ENCODE measurements at places on chromosomes 13 and 19.

DNA sequence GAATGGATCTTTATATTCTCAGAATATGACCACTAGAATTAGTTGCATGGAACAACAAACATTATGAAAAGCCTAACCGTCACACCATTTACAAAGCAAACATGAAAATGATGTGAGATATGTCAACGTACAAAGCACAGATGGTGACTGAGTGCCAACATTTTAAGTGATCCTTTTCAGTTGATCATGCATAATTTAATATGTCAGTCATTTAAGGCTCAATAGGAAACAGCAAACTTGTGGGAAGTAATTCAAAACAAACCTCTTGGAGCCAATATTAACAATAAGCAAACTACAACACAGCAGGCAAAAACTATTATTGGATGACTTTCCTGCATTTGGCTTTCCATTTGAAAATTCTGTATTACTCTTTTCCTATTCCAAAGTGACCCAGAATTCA, 277.6 kb downstream of the SLITRK6 start:
- DNase-seq, result no peak

DNA sequence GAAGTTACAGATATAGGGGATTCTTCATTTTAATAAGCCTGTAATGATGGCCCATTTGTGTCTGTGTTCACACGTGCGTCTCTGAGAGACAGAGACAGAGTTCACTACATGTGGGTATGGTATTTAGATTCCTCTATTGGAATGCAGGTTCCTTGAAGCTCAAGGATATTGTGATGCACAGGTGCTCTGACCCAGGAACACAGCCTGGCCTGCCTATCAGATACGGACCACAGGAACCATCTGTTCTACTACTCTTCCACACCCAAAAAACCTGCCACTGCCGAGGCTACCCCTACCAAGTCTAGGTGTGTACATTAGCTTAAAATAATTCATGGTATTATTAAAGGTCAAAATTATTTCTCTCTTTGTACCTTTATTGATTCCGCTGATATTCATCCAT, 289.2 kb downstream of the ATP8A2 start:
- DNase-seq, result no peak

DNA sequence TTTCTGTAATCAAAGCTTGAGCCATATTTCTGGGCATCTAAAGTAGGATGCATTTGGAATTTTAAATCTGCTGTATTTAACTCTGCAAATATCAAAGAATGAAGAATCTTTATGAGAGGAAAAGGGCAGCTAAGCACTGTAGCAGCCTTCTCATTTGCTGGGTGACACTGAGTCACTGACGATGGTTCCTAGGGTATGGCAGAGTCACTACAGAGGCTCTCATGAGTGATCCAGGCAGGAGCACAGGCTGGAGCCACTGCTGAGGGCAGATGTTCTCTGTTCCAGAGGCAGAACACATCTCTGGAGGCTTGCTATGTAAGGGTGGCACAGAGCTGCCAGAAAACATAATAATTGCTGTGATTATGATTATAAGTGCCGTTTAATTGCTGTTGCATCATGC, 340.7 kb upstream of the HTR2A start:
- DNase-seq, result no peak

GRCh38 chr13:53143757-53144339, 115.2 kb downstream of the OLFM4 start:
- DNase-seq, result no peak

- no peak for DNase-seq
These were observed 174.6 kb downstream of the ITGBL1 start for GRCh38 chr13:101626925-101627555.

DNA sequence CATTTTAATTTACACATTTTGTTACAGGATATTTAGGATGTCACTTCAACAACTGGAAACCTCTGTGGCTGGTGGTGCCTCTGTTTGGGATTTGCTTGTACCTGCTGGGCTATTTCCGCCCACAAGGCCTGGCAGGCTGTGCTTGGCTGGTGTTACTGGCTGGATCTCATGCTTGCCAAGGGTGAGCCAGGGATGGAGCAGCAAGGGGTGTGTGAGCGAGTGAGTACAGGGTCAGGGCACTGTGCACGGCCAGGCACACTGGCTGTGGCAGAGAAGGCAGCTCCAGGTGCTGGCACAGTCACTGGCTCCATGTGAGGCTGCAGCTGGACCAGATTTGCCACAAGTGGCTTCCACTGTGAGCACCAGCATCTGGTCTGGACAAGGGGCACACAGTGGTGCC, 1254.8 kb downstream of the SLITRK5 start:
- DNase-seq, result no peak

DNA sequence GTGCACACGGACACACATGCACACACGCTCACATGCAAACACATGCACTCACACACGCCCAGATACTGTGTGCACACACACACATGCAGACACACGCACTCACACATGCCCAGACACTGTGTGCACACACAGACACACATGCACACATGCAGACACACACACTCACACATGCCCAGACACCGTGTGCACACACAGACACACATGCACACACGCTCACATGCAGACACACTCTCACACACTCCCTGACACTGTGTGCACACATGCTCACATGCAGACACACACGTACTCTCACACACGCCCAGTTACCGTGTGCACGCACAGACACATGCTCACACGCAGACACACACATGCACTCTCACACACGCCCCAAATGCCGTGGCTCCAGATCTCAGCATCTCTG, 137.2 kb upstream of the MCF2L start:
- no peak for DNase-seq

DNA sequence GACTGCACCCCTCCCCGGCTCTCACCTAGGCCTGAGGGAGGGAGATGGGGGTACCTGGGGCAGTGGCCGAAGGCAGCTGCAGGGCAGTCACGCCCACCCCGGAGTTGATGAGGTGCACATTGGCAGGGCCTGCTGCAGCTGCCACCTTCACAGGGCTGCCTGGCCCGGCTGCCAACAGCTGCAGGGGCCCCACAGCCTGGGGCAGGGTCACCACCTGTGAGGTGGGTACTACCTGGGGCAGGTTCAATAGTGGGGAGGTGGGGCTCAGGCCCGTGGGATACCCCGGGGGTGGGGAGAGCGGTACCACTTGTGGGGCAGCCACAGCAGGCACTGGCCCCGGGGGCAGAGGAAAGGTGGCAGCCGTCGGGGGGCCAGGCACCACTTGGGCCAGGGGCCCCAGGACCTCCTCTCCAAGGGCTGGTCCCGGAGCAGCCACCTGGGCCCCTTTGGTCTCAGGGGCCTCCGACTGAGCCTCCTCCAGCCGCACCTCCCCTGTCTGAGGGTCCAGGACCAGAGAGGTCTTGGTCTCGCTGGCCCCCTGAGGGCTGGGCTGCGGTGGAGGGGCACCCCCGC, 2.7 kb downstream of the SIX5 start:
- DNase-seq, result peak; percentile 35

DNA sequence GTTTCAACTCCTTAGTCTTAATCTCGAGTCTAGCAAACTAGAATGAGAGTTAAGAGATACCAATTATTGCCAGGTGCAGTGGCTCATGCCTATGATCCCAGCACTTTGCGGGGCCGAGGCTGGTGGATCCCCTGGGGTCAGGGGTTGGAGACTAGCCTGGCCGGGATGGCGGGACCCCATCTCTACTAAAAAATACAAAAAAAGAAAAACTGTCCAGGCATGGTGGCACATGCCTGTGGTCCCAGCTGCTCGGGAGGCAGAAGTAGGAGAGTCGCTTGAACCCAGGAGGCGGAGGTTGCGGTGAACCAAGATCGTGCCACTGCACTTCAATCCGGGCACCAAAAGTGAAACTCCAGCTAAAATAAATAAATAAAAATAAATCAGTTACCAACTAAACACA, 1119.5 kb upstream of the ATXN8OS start:
- no peak for DNase-seq

DNA sequence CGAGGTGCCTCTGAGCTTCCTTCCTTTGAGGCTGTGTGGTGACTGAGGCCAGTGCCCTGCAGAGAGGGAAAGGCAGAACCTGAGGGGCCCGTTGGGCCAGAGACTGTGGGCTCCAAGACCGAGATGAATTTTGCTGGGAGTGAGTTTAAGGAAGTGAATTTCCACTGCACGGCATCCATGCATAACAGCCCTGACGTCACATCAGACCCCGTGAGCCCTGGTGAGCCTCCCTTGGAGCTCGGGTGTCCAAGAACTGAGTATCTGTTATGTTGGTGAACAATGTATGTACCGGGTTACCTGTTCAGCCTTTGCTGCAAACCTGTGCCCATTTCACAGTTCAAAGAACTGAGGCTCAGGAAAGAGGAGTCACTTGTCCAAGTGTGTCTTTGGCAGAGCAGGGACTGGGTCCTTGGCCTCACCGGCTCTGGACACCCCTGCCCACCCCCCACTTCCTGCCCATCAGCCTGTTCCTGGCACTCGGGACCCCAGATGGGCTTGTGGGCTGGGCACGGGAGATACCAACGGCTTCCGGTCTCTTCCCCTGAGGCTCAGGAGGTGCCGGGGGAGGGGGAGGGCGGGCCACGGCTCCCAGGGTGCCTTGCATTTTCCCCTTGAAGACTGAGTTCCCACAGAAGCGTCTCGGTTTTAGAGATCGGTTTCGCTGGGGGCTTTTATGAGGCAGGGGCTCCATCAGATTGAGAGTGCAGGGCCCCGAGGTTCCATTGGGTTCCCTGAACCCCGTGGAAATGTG, 33.7 kb downstream of the NFILZ start:
- no peak for DNase-seq

GRCh38 chr13:71626421-71627117, 240.4 kb downstream of the DACH1 start:
- DNase-seq, result no peak

- peak; percentile 26 for DNase-seq
These were observed 5.9 kb upstream of the CACNG7 start for GRCh38 chr19:53903055-53903680.

DNA sequence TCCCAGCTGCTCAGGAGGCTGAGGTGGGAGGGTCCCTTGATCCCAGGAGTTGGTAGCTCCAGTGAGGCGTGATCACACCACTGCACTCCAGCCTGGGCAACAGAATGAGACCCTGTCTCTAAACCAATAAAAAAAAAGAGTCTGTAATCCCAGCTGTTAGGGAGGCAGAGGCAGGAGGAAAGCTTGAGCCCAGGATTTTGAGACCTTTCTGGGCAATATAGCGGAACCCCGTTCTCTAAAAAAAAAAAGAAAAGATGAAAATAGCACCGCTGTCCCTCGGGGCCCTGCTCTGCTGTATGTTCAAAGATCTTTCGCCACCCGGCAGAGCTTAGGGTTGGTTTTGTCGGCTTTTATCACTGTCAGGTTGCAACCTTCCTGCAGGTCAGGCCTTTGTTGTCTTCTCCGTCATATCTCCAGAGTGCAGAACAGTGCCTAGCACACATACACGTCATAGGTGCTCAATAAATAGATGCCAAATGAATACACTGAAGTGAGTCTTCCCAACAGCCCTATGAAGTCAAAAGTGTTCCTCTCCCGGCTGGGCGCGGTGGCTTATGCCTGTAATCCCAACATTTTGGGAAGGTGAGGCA, 13.4 kb upstream of the BCAM start:
- DNase-seq, result no peak

DNA sequence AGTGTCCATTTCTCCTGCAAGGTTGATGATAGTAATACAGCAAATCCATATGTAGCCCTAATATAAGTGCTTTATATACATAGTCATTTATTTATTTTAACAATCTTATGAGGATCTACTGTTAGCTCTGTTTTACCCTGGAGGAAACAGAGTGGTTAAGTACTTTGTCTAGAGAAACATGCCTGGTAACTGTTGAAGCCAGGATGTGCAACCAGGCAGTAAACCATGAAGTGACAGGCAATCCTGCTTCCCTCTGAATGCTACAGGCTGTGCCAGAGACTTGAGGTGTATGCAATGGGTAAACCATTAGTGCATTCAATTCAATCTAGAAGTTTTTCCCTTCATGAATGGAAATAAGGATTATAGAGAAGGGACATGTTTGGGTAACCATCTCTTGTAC, 911.0 kb downstream of the PCDH17 start:
- DNase-seq, result no peak

DNA sequence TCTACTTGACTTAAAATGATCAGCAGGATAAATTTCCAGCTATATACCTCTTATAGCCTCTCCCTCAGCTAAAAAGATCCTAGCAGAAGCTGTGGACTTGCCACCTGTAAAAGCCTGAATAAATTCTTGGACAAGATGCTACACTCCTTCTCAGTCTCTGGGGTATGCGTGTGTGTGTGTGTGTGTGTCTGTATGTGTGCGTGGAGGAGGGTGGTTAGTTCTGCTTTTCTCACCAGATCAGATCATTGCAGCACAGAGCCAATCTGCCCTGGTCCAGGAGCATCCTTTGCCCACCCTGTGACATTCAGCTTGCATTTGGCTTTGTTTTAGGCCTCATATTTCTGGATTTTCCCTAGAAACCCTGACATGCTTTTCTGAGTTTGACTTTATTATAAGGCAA, 438.3 kb downstream of the RFC3 start:
- DNase-seq, result no peak

GRCh38 chr13:33744589-33745369, 73.2 kb upstream of the RFC3 start:
- DNase-seq, result no peak

- no peak for DNase-seq
These were observed 195.8 kb upstream of the RNF113B start for GRCh38 chr13:98372876-98373275.

DNA sequence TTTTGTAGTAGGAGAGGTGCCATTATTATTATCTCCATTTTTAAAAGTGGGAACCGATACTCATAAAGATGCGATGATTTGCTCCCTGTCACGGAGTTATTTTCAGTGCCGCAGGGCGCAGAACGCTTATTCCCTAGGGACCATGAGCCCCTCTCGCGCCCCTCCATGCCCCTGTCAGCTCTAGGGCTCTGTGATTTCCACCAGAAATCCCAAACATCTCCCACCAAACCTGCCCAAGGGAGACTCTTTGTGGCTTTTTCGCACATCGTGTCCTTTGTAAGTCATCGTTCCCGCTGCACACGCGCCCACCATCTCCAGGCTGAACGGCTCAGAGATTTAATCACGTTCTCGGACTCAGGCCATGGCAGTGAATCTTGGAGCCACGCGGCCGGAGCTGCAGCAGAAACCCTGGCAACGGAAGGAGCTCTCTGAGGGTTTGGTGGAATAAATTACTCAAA, 105.1 kb downstream of the DNAJC15 start:
- peak; percentile 9 for DNase-seq

DNA sequence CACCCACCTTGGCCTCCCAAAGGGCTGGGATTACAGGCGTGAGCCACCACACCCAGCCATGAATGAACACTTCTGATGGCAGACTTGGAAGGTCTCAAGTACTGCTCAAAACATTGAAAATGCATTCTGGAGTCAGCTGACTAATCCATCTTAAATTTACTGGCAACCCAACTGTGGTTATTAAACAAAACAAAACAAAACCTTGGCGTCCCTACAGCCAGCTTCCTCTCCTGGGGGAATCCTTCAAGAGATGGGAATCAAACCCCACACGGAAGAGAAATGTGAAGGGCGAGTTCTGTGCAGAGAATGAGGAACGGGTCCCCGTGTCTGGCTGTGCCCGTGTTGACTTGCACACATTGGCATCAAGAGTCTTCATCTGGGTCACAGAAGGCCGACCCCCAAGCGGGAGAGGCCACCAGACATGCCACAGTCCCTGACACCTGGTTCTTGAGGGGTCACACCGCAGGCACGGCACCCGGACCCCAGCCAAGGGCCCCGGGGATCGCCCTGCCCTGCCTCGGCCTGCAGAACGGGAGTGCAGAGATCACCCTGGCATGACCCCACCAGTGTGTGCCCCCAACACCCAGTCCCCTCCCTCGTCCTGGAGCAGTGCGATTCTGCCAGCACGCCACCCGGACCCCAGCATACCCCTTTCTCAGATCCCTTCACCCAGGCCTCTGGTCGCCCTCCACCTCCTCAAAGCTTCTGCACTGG, 3.2 kb downstream of the MAP2K2 start:
- no peak for DNase-seq

- DNase-seq, result no peak
These were observed 345.4 kb downstream of the KCNRG start for GRCh38 chr13:50360637-50361036.

- DNase-seq, result no peak
These were observed 871.4 kb upstream of the GPC6 start for GRCh38 chr13:92355213-92355612.
